ENCODE measurements at places on chromosomes 3 and 15.

DNA sequence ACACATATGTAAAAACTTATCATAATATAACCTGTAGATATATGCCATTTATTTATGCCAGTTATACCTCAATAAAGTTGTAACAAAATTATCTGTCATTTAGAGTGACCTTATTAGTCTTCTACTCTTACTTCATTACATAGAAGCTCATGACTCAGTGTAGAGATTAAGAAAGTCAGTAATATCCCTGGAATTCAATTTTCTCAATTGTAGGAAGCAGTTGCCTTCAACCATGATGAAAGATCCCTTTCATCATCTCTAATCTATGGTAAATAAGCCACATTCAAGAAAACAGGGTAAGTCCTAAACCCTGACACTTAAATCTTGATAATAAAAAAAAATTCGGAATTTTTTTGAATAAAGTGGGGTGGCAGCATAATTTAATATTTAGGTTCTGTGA lies 216.5 kb upstream of the PEX5L start:
- DNase-seq: no peak

DNA sequence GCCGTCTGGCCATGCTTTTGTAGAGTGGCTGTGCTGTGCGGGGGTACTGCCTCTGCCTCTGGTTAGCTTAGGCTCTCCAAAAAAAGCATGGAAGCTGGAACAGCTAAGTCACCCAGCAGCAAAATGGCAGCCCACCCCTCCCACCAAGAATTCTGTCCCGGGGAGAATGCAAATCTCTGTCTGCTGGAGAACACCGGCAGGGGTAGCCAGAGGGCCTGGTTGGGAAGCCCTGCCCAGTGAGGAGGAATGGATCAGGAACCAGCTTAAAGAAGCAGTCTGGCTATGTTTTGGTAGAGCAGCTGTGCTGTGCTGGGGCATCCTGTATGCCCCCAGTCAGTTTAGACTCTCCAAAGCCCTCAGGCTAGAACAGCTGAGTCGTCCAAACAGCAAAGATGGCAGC lies 56.2 kb upstream of the PTPRG start:
- no peak for DNase-seq

DNA sequence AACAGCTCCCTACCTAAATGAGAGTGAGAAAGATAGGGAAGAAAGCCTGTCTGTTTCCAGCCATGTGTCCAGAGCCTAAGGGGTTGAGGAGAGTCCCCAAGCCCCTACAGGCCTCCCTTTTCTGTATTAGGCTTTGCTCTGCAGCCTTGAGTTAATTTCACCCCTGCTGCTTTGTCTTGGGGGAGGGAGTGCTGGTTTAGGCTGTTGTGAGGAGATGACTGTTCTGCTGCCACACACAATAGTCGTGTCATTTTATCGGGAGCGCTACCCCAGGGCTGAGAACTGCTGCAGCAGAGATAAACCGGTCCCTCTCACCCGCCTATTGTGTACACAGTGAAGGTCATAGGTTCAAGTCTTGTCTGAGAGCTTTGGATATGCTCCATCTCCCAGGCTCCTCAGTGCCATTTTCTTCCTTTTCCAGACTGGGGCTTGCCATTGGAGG lies 1.4 kb downstream of the ZNF609 start:
- no peak for DNase-seq

GRCh38 chr15:64857421-64857820 lies 15.7 kb downstream of the PLEKHO2 start:
- DNase-seq: no peak

DNA sequence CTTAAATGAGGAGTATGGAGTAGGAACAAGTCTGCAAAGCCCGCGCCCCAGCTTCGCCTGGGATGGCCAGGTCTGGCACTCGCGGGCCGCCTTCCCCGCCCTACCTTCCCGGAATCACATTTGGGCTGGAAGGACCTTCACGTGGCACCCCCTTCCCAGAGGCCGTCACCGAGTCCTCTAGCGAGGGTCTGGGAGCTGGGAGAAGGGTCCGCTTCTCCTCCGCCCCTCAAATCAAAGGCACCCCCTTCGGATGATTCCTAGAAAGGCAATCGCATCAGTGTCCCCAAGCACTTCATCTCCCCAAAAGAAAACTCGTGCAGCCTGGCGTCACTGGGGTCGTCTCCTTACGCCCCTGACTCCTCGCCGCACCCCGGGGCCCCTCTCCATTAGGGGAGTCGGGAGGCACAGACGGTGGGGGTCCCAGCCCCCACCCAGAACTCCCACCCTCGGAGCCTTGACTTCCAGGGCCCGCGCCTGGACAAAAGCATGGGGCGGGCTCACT lies 380 bp downstream of the MYLK start:
- no peak for DNase-seq

GRCh38 chr3:57953576-57953975 lies 54.6 kb upstream of the FLNB start:
- no peak for DNase-seq

DNA sequence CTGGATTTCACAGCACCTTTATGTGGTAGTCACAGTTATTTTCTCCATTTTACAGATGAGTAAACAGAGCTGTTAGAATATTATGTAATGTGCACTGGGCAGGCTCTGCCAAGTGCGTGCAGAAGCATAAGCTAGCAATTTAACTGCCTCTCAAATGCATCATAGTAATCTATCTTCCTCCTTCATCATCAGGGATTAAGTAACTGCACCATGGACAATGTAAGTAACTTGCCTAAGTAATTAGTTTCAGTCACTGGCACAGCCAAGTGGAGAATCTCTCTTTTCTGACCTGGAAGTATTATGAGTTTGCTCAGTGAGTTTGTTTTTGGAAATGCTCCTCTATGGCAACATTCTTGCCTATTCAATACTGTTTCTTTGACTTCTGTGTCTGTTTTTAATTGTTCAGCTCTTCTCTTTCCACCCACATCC lies 260.5 kb downstream of the PTPRG start:
- DNase-seq: no peak

DNA sequence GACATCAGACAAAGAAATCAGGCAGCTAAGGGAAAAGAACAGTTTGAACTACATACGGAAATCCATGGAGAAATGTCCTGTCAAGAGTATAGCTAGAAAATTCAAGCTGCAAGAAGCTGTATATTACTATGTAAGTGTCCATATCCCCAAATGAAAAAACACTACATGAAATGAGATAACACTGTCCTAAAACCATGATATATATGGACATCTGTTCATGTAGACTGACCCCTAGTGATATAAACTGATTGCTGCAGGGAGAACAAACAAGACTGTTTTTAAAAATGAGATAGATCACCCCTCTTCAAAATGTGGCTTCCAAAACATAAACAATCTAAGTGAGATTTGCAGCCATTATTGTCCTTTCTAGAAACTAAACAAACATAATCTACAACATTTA lies 985.6 kb downstream of the EPHA3 start:
- no peak for DNase-seq

DNA sequence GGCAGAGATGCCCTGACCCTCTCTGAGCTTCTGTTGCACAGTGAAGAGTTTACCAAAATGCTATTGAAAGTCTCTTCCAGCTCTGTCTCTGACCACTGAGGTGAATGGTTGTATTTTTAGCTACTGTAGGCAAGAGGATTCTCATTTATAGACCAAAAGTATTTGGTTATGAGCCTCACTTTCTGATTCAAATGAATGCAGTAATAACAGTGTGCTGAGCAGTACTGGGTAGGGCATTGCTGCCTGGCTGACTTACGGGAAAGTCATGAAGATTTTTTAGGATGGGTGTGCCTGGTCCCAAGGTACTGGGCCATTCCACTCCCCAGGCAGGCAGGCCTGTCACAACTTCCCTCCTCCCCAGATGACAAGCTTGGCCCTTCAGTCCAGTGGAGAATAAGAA lies 15.5 kb downstream of the PLA1A start:
- DNase-seq: no peak

GRCh38 chr3:184696697-184697096 lies 15.2 kb downstream of the MAGEF1 start:
- DNase-seq: no peak

GRCh38 chr15:100439514-100439913 lies 89.2 kb downstream of the CERS3 start:
- no peak for DNase-seq

DNA sequence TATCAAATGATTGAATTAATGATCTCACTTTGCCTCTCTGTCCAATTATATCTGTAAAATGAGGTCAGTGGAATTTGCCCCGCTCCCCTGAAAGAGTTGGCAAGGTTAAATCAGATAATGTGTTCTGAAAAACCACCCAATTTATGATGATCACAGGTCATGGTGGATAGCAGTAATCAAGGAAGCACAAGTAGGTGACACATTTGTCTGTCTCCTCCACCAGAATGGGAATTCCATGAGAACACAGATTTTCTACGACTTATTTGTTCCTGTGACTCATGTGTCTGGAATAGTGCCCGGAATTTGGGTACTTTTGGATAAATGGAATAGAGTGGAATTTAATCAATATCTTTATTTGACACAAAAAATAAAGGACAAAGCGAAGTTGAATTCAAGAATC lies 220.9 kb upstream of the SUCLG2 start:
- no peak for DNase-seq

- no peak for DNase-seq
These were observed 40.8 kb upstream of the ATP2B2 start for GRCh38 chr3:10546181-10546624.

GRCh38 chr3:173221010-173221409 lies 80.0 kb upstream of the SPATA16 start:
- DNase-seq: no peak

- DNase-seq: no peak
These were observed 429.4 kb downstream of the NTRK3 start for GRCh38 chr15:87827131-87827530.

- DNase-seq: no peak
These were observed 17.7 kb downstream of the ZNF654 start for GRCh38 chr3:88076712-88077111.

DNA sequence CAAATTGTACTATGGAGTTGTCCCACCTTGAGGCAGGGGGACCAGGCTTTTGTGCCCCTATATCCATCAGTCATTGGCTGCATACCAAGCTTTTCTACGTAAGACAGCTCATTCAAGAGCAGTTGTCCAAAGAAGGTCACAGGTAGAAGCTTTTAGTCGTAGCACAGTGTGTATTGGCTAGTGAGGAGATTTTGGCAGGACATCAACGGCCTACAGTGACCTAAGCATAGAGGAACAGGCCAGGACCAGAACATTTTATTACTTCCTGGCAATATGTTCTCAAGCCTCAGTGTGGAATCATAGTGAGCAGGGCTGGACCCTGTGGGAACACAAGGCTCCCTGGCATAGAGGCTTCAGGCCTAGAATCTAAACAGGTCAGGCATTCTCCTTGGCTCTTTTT lies 105.4 kb upstream of the ANKRD28 start:
- no peak for DNase-seq

DNA sequence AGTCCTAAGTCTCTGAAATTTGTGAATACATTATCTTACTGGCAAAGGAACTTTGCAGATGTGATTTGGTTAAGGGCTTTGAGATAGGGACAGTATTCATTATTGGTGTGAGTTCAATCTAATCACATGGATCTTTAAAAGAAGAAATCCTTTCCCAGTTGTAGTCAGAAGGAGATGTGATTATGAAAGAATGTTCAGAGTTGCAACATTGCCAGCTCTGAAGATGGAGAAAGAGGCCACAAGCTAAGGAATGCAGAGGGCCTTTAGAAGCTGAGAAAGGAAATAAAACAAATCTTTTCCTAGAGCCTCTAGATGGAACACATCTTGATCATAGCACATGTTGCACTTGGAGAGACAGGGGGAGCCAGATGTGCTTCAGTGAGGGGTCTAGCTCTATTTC lies 27.7 kb upstream of the SIAH2 start:
- no peak for DNase-seq

GRCh38 chr3:30269751-30270445 lies 336.5 kb upstream of the TGFBR2 start:
- no peak for DNase-seq

DNA sequence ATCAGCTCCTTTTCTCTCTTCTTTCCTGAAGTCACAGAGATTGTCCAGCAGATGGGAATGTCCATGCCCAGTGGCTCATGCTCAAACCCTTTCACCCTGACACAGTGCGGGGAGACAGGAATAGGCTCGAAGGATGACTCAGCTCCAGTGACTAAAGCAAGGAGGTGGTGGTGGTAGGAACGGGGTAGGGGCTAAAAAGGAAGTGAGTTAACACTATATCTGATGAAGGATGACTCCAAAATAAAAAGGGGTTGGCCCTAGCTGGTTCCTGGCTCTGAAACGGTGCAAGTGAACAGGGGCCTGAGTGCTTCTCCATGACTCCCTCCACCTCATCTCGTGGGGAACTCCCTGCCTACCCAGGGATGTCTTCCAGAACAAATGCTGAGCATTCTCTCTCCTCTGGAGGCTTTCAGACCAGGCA lies 167.4 kb upstream of the LPP start:
- DNase-seq: no peak

GRCh38 chr15:78419367-78419766 lies 18.6 kb upstream of the IREB2 start:
- no peak for DNase-seq

DNA sequence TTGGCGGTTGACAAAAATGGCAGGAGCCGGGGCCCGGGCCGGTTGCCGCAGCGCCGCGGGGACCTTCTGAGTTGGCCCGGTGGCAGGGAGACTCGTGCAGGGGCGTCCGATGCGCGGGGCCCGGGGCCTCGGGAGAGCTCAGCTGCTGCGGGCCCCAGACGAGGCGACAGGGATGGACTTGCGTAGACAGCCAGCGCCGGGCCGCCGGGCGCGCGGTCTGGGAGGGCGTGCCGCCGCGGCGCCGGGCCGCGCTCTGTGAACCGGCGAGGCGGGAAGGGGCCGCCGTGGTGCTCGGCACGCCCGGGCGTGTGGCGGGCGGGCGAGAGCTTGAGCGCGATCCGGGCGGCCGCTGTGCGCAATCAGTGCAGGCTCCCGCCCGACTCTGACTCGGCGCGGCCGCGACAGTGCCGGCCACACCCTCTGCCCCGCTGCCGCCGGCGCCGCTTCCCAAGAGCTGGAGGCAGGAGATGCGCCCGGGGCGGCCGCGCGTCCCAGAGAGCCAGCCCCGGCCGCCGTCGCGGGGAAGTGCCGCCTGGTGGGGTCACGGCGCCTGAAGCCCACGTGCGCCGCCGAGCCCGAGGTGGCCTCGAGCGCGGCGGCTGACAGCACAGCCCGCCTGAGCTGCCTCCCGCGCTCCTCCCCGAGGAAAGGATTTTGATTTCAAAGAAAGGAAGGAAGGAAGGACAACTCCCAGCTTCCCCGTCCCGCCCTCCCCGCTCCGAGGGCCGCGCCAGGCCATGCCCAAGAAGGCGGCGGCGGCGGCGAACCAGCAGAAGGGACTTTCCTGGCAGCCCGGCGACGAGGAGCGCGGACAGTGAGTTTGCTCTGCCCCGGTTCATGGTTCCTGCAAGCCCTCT lies 657 bp downstream of the TLNRD1 start:
- DNase-seq: no peak

DNA sequence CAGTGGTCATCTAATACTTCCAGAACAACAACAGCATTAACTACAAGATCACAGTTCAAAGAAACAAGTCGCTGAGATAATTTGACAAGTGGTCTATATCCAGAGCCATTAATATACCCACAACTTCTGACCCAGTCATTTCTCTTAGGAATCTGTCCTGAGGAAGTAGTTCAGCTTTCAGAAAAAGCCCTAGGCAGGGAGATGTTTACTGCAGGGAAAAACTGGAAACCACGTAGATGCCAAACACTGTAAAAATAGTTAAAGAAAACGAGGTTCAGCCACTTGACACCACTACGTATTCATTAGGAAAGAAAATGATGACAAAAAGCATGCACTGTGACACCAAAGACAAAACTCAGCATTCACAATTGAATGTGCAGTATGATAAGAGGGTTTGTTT lies 22.3 kb upstream of the CDCP1 start:
- no peak for DNase-seq

GRCh38 chr3:129615751-129616281 lies 9.3 kb upstream of the PLXND1 start:
- no peak for DNase-seq

All from stimulated activated CD4-positive, alpha-beta T cell treated with anti-CD3 and anti-CD28 coated beads, Interleukin-1b, Interleukin-23, amount 100 ng/mL, for 1 hour (primary cell).